AG08395 (cell line): ENCODE measurements at places on chromosomes 4 and X.

DNA sequence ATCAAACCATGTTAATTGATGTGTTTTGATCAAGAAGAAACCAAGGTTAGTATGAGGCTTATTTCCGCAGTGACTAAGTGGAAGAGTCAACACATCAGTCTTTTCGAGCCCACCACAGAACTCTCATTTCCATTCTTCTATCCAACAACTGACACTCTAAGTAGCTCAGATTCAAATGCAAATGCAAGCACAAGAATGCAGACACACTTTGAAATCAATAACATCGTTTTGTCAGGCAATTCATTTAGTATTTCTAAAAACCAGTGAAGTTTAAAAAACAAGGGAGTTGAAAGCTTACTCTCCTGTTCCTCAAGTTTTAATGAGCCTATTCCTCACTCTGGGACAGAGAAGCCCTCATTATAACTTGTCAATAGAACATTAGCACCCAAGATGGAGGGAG lies 433.1 kb downstream of the ZIC3 start:
- no peak for DNase-seq

GRCh38 chr4:145881576-145881975 lies 57.0 kb downstream of the ZNF827 start:
- DNase-seq, result no peak

GRCh38 chr4:41940834-41941233 lies 5.6 kb downstream of the TMEM33 start:
- no peak for DNase-seq

GRCh38 chr4:37023504-37023903 lies 221.0 kb upstream of the NWD2 start:
- no peak for DNase-seq

GRCh38 chr4:3111461-3111860 lies 37.0 kb downstream of the HTT start:
- no peak for DNase-seq

DNA sequence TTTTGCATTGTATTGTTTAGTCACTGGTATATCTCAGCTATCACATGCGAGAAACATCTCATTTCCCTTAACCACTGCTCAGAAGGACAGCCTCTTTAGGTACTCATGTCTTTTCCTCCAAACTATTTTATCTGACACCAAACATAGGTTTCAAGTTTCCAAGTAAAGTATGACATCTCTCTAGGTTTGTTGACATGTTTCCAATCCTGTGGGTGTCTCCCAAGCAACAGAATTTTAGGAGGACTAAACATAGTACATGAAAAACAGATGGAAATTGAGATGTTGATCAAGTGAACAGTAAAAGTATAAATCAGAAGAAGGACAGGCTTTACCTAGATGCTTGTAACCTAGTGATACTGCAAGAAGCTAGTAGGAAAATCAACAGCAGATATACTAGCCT lies 371.4 kb downstream of the DTHD1 start:
- DNase-seq, result no peak

DNA sequence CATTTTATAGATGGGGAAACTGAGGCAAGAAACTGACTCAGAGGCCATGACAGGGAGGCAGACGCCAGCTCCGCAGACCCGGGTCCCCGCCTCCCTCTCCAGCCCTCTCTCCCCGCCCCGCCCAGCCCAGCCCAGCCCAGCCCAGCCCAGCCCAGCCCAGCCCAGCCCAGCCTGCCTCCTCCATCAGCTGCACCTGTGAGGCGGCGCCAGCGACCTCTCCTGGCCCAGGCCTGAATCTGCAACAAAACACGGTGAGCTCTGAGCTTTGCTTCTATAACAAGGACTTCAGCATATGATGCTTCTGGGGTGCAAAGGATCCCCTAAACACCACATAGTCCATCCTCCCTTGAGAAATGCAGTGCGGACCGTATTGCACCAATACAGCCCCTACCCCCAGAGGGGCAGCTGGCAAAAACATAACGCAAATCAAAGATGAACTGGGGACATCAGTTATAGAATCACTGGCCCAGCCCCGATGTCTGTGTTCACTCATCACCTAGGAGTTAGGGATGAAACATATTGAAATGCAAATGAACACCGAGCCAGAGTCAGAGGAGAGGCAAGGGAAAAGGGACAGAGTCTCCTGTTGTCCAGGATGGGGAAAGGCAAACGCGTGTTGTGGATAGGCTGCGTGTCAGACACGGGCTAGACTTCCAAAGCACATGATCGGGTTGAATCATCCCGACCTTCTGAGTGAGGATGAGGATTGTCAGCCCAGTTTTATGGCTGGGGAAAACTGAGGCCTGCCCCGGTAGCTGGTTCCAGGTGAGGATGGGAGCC lies 216.1 kb upstream of the PSAPL1 start:
- no peak for DNase-seq

GRCh38 chr4:98867648-98868047 lies 61.3 kb downstream of the EIF4E start:
- no peak for DNase-seq

- peak; percentile 24 for DNase-seq
Measured at GRCh38 chrX:43703211-43703791, 47.2 kb downstream of the MAOA start.
